ENCODE measurements at places on chromosomes 11 and 22.

DNA sequence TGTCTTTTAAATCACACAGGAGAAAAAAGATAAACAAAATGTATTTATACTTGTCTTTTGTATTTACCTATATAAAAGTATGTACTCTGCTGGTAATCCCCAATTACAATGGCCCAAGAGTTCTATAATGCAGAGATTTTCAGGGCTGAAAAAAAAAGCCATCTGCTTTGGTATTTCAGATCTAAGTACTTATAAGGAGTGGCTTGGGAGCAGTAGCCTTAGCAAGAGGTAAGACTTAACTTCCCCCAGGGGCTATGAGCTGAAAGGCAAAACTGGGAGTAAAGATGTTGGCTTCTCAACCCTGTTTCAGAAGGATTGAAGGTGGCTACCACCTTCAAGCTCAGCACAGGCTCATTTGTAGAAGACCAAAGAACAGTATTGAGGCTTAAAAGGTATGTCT is 35.3 kb upstream of the EP300 start:
- DNase-seq, result no peak

- no peak for DNase-seq
These were observed 33.3 kb downstream of the RBFOX2 start for GRCh38 chr22:35995348-35995747.

GRCh38 chr11:70322666-70323065 is 52.2 kb downstream of the PPFIA1 start:
- no peak for DNase-seq

GRCh38 chr22:37842015-37842793 is 1.9 kb downstream of the ANKRD54 start:
- DNase-seq, result no peak

DNA sequence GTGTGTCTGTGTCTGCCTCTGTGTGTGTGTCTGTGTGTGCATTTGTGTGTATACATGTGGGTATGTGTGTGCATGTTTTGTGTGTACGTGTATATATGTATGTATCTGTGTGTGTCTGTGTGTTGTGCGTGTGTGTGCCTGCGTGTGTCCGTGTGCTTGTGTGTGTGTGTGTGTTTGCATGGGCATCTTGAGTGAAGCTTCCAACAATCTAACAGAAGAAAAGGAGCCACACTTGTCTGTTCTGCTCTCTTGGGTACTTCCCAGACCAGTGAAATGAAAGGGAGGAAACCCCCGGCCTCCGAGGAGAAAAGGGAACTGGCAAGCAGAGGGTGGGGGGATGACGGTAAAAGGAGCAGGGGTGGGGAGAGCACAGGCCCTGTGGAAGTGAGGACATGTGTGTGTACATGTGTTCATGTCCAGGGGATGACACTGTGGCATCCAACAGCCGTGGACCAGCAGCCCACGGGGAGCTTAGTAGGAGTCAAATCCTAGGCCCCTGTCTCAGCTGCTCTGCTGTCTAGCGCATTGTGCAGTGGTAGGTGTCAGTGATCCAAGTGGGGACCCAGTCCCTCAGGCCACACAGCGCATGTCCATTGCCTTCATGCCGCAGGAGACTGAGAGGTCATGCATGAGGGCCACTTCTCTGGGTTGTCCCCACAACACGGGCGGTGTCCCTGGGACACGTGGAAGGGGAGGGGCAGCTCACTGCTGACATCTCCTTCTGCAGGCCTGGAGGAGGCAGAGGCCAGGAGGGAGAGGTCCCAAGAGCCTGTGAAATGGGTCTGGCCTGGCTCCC is 8.1 kb downstream of the CSF2RB start:
- no peak for DNase-seq

DNA sequence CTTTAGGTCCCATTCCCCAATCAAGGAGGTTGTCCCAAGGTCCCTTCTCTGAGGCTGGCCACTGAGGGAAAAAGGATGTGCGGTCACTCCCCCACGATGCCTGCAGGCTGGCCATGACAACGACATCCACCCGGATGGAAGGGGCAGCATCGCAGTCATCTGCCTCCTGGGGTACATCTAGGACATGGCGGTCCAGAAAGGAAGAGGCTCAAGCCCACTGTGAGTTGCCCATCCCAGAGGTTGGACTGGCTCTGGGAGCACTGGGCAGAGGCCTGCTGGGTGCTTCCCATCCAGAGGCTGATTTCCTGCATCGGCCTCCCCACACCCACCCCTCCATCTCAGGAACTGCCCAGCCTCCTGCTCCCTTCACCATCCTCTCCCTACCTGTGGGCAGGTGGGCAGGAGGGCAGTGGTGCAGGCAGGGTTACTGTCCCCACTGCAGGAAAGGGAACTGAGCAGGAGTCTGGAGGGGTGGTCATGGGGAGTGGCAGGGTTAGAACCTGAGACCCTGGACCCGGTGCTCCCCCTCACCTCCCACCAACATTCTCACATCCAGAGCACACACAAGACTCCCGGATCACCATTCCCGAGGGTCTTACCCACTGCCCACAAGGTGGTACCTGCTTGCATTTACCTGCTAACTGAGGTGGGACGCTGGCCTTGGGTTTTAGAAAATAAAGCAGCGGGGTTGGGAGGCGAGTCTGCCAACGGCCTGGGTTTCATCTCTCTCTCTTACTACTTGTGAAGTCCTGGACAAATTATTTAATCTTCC is 4.4 kb downstream of the RCE1 start:
- no peak for DNase-seq

DNA sequence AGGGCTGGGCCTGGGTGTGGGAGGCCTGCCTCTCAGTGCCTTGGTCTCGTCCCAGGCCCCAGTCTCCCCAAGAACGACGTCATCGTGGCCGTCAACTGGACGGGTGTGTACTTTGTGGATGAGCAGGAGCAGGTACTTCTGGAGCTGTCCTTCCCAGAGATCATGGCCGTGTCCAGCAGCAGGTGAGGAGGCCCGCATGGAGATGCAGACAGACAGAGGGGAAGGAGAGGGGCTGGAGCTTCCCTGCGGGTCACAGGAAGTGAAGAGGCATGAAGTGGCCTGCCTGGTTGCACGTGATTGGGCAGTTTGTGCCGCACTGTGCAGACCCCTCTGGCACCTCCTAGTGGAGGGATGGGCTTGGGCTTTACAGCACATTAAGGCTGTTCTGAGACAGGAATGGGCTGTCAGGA is 70.4 kb downstream of the MYO7A start:
- DNase-seq, result no peak

DNA sequence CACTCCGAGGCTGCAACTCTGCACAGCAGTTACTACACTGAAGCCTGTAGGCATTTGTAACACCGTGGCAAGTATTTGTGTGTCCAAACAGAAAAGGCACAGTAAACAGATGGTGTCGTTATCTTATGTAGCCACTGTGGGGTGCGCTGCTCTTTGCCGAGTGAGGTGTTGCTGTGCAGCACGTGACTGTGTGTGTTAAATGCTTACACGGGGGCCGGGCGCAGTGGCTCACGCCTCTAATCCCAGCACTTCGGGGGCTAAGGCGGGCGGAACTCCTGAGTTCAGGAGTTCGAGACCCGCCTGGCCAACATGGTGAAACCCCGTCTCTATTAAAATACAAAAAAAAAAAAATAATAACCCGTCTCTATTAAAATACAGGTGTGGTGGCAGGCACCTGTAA is 11.5 kb downstream of the ZBED4 start:
- no peak for DNase-seq

DNA sequence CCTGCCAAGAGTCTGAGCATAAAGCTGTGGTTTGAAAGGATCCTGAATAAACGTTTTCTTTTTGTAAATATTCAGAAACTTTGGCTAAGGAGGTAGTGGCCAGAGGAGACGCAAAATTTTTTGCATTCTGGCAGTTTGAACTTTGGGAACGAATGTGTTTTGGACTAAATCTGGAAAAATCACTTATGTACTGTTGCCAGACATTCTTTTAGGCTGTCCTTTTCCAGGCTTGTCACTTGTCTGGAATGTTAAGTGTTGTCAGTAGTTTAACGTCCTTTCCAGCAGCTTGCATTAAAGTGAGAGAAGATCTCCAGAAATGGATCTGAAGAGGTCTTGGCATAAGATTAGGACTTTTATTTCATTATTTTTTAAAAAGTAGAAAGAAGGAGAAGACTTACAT is 18.5 kb downstream of the SPECC1L start:
- no peak for DNase-seq

- DNase-seq, result no peak
These were observed 724.2 kb downstream of the NTM start for GRCh38 chr11:132094598-132094997.

DNA sequence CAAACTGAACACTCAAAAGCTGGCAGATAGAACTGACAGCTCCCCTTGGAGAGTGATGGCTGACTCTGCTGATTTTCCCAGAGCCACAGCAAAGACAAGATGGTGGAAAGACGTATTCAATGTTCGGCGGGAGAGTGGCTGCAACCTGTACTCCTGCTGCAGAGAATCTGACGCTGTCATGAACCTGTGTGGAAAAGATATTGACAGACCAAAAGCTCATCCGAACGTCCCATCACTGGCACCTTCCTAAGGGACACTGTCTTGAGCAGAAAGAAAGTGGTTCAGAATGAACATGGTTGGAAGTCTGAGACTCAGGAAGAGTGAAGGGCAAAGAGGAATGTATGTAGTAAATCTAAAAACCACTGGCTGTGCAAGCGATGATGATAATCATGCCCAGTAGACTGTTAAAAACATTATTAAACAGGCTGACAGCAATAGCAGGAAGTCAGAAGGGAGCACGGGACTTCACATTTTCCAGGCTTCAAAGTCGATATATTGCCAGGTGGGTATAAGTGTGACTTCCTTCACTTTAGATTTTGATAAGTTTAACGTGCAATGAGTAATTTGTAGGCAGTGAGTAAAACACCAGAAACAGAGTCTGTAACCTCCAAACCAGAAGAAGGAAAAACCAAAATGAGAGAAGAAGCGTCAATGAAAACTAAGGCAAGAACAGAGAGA is 6.2 kb upstream of the IL17REL start:
- no peak for DNase-seq

- no peak for DNase-seq
These were observed 36.1 kb downstream of the GNB1L start for GRCh38 chr22:19818324-19819207.

GRCh38 chr11:105910095-105910715 is 111.8 kb downstream of the MSANTD4 start:
- no peak for DNase-seq

DNA sequence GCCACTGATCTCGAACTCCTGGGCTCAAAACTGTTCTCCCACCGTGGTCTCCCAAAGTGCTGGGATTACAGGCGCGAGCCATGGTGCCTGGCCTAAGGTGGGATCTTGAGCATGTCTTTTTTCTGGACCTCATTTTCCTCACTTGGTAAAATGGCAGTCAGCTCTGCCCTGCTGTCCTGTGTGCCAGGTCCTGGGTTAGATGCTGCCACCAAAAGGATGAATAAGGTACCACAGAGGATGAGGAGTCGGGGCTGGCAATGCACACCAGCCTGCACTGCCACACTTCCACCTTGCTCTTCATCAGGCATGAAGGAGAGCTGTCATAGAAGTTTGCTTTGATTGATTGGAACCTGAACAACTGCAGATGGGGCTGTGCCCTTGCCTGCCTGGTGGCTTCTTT is 32.3 kb downstream of the ACO2 start:
- DNase-seq, result no peak

- no peak for DNase-seq
These were observed 28.9 kb upstream of the SLC25A1 start for GRCh38 chr22:19207401-19207808.

GRCh38 chr22:27719535-27720227 is 81.9 kb downstream of the MN1 start:
- no peak for DNase-seq

GRCh38 chr11:134512571-134513538 is 100.8 kb upstream of the B3GAT1 start:
- DNase-seq, result no peak

GRCh38 chr11:8058216-8058615 is 22.8 kb upstream of the TUB start:
- DNase-seq, result no peak

- no peak for DNase-seq
These were observed 101.7 kb downstream of the MORC2 start for GRCh38 chr22:30866811-30867271.

- no peak for DNase-seq
These were observed 187.4 kb upstream of the API5 start for GRCh38 chr11:43124272-43124935.

DNA sequence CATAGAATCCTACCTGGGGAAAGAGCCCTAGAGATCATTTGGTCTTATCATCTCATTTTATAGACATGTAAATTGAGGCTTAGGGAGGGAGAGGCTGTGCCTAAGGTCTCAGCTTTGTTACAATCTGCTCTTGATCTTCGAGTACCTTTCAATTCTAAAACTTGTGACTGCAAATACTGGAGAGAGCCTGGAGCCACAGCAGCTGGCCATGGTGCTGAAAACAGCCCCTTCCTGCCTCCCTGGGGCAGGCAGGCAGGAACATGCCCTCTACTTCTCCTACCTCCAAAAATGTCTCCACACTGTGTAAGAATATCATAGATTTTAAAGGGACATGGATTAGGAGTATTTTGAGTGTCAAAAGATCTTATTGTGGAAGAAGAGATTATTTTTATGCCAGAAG is 52.2 kb downstream of the C22orf42 start:
- no peak for DNase-seq

GRCh38 chr11:83023410-83023809 is 48.3 kb downstream of the RAB30 start:
- DNase-seq, result no peak

DNA sequence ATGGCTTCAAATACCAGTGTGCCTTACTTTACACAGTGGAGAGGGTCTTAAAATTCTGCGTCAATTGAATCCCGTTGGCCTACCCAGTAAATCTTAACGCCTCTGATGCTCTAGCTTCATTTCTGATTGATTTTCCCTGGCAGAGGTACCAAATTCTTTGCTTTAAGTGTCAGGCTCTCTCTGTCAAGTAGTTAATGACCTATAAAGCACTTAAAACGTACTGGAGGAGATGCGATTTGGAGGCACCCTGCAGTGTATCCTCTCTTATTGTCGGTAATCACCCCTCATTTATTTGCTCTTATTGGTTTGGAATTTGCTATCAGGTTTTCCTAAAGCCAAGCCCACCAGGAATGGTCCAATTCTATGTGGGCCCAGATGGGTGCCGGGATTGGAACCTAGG is 59.2 kb downstream of the NFAM1 start:
- no peak for DNase-seq

GRCh38 chr11:48103621-48104567 is 112.7 kb upstream of the OR4B1 start:
- no peak for DNase-seq

GRCh38 chr11:48161951-48162884 is 54.4 kb upstream of the OR4B1 start:
- no peak for DNase-seq

- no peak for DNase-seq
These were observed 37.7 kb upstream of the LRRC55 start for GRCh38 chr11:57144075-57144474.
